Activated CD4-positive, alpha-beta T cell treated with anti-CD3 and anti-CD28 coated beads for 36 hours (primary cell): ENCODE measurements at places on chromosomes 6 and 20. TPM values are rescaled to one million over a fixed set of nuclear protein-coding genes. Genes with fewer than 3 reads are reported as not detected.
A peak's percentile ranks its signal among the peaks of the same experiment; 100 is the strongest.

- no peaks in the 10 kb centered on the region for H3K36me3 ChIP-seq
- peaks cover 2% of the 10 kb centered on the region for H3K27me3 ChIP-seq
- H3K27ac ChIP-seq, result no peak overlapping the region
These were observed 62.5 kb downstream of the CNKSR3 start for GRCh38 chr6:154447954-154448353.

GRCh38 chr6:71512256-71512655, 223.6 kb downstream of the OGFRL1 start:
- no peaks in the 10 kb centered on the region for H3K4me1 ChIP-seq
- H3K27ac ChIP-seq, result no peak overlapping the region
- no peaks in the 10 kb centered on the region for H3K27me3 ChIP-seq
- DNase-seq, result no peak
- no peak overlapping the region for H3K4me3 ChIP-seq

DNA sequence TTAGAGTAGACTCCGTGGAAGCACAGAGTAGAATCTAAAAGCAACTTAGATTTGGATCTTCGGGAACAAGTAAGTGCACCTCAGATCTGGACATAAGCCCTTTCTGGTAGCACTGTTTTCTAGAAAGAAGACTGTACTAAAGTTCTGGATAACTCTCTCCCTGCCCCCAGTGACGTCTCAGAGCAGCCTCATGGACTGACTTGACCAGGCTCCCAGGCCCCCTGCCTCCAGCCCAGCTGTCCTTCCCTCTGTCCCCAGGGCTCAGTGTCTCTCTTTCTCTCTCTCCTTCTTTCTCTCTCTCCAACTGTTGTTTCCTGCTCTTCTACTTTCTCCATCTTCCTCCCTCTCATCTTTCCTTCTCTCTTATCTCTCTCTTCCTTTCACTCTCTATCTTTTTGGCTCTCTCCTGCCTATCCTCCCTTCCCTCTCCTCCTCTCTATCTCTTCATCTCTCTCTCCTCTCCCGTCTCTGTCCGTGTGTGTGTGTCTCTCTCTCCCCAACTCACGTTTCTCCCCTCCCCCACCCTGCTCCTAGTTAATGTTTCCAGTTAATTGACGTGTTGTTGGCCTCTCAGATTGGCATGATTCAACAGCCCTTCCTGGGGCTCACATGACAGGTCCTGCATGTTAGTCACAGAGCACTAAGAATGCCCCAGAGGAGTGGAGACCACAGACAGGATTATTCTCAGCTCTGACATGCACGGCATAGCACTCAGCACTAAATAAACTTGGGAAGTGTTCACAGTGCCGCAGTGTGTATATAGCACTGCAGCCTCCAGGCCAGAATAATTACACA, 180.4 kb upstream of the FOXQ1 start:
- no peak overlapping the region for H3K27ac ChIP-seq
- no peak overlapping the region for H3K4me3 ChIP-seq
- no peaks in the 10 kb centered on the region for H3K36me3 ChIP-seq

DNA sequence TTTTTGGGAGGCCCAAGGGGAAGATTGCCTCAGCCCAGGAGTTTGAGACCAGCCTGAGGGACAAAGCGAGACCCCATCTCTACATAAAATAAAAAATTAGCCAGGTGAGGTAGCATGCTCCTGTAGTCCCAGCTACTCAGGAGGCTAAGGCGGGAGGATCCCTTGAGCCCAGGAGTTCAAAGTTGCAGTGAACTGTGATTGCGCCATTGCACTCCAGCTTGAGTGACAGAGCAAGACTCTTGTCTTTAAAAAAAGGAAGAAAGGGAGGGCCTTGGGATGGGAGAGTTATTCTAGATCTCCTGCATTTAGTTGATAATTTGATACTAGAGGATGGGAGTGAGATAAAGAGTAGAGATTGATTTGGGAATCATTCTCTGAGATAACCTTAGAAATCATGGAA, 68.1 kb downstream of the ITCH start:
- H3K27ac ChIP-seq, result peak overlapping the region; percentile 27
- DNase-seq, result no peak
- H3K27me3 ChIP-seq, result no peaks in the 10 kb centered on the region
- peaks cover 7% of the 10 kb centered on the region for H3K36me3 ChIP-seq

OXT gene
- not detected for total RNA-seq

DNA sequence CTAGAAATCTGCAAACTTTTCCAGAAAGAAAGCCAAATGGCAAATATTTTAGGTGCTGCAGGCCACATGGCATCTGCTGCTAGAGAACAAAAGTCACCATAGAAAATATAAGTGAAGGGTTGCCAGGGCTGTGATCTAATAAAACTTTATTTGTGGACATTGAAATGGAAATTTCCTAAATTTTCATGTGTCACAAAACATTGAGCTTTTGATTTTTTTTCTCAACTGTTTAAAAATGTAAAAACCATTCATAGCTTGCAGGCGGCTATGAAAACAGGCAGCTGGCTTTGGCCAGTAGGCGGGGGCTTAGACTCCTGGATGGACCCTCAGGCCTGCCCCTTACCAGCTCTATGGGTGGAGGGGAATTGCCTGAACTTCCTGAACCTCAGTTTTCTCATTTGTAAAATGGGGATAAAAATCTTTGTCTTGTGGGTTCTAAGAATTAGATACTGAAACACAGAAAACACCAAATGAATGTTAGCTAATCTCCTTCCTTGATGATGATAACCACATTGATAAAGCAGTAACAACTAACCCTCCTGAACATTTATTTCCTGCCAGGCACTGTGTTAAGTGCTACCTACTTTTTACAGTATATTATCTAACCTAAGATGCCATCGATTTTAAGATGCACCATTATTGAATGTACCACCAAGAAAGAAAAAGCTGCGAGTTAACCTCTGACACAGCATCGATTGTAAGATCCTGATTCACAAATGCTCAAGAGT, 85.5 kb downstream of the SLC22A23 start:
- no peak for DNase-seq
- peaks cover 20% of the 10 kb centered on the region for H3K4me1 ChIP-seq
- H3K27ac ChIP-seq, result no peak overlapping the region
- no peak overlapping the region for H3K4me3 ChIP-seq
- no peaks in the 10 kb centered on the region for H3K36me3 ChIP-seq

DNA sequence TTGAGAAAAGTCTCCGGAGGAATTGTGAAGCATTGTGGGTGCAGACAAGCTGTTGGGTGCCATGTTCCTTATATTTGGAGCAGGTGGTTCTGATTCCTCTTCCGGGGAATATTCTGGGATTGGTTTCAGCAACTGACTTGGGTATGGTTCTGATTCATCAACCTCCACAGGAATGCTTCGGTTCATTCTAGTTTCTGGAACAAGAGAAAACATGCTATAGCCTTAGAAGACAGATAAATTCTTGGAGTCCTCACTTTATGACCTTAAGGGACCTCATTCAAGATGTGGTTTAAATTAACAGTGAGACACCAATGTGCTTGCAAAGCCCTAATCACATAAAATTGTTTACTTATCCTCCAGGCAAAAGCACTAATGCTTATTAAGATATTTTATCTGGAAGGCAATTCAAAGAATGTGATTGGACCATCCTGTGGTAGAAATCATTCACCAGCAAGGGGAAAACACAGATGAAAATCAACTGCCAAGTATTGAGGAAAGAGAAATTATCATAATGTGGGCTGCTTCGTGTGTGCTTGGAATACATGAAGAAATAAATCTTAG, 13.7 kb downstream of the TRAF3IP2 start:
- no peaks in the 10 kb centered on the region for H3K27me3 ChIP-seq
- H3K4me1 ChIP-seq, result peaks cover 31% of the 10 kb centered on the region
- H3K36me3 ChIP-seq, result peaks cover 29% of the 10 kb centered on the region
- DNase-seq, result no peak

HUS1B gene
- total RNA-seq, result 0.87 TPM

DNA sequence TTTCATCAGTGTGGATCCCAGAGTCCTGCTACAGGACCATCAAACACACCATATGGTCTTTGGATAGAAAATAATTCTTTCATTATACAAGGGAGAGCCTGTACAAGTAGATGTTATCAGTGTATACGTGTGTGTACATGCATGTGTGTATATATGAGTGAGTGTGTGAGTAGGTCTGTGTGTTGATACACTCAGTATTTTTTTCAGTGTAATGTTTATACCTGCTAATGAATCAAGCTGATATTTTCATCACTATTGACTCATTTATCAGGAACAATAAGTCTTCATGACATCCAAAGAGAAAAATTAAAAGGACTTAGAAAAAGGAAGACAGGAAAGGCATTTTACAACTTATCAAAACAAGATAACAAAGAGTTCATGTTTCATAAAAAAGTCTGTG, 66.5 kb downstream of the EPM2A start:
- H3K4me1 ChIP-seq, result no peaks in the 10 kb centered on the region
- no peak overlapping the region for H3K27ac ChIP-seq
- no peaks in the 10 kb centered on the region for H3K27me3 ChIP-seq
- H3K4me3 ChIP-seq, result no peak overlapping the region

DNA sequence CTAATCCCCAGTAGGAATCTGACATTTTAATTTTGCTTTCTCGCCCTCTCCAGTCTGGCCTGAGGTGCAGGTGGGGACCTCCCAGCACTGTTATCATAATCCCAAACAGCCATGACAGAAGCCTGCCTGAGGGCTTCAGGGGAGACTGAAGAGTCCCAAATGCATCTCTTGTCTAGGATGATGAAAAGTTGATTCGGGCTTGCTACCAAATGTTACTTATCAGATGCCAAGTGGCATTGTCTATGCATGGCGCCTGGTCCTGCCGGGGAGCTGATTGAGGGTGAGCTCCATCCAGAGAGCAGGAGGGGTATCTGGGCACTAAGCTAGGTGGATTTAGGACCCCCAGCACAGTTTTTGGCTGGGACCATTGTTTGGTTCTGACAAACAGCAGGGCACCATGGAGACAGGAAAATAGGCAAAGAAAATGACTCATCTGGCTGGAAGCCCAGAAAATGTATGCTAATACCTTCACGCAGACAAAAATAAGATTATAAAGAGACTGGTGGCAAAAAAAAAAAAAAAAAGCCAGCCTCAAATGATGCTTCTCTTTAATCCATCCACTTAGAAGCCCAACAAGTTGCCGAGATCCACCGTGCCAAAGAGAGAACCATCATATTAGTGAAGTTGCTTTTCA, 513.7 kb upstream of the SULF2 start:
- H3K4me3 ChIP-seq, result no peak overlapping the region
- no peaks in the 10 kb centered on the region for H3K36me3 ChIP-seq
- no peak overlapping the region for H3K27ac ChIP-seq
- peaks cover 5% of the 10 kb centered on the region for H3K27me3 ChIP-seq
- DNase-seq, result no peak

GRCh38 chr6:148836751-148837150, 89.9 kb downstream of the UST start:
- no peaks in the 10 kb centered on the region for H3K36me3 ChIP-seq
- no peak for DNase-seq
- H3K4me3 ChIP-seq, result no peak overlapping the region

EMILIN3 gene
- 0.05 TPM for total RNA-seq

GRCh38 chr6:147173140-147173539, 31.1 kb upstream of the STXBP5 start:
- H3K27ac ChIP-seq, result no peak overlapping the region
- H3K36me3 ChIP-seq, result no peaks in the 10 kb centered on the region
- H3K4me1 ChIP-seq, result peaks cover 2% of the 10 kb centered on the region
- H3K4me3 ChIP-seq, result no peak overlapping the region
- no peak for DNase-seq

DNA sequence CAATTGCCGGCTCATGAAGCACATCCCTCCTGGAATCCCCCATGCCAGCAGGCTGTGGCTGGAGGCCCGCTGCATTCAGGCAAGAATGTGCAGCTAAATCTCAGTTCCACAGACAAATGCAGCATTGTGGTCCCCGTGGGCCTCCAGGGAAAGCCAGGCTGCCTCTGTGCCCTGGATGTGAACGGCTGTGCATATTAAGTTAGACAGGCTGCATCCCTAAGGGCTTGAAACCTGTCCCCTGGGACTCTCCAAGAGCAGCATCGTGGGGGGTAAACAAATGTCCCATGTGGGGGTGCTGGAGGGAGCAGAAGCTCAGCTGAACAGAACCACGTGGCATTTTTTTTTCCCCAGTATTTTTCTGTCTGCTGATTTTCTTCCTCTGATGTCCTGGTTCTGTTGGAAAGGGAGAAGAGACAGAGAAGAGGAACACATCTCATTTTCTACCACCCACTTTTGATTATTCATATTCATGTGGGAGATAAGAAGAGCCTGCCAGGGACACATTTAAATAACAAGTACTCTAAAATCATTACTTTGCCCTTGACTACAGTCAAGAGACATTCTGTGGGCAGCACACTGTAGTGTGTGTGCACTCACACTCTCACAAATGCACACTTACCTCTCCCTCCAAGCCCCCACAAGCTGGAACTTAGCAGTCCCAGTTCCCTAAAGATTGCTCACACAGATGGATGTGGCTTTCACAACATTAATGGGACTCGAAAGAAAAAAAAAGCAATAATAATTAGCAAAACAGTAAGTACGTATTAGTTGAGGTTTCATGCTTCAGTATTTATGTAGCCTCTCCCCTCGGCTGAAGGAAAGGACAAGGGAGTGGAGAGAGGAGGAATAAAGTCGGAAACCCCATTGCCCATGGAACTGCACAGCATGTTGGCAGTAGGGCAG, 16.9 kb downstream of the GFOD1 start:
- H3K4me3 ChIP-seq, result no peak overlapping the region
- H3K27me3 ChIP-seq, result no peaks in the 10 kb centered on the region
- no peak for DNase-seq
- H3K27ac ChIP-seq, result no peak overlapping the region

PPDPF gene
- total RNA-seq, result 133 TPM

HRH3 gene
- not detected for total RNA-seq

DNA sequence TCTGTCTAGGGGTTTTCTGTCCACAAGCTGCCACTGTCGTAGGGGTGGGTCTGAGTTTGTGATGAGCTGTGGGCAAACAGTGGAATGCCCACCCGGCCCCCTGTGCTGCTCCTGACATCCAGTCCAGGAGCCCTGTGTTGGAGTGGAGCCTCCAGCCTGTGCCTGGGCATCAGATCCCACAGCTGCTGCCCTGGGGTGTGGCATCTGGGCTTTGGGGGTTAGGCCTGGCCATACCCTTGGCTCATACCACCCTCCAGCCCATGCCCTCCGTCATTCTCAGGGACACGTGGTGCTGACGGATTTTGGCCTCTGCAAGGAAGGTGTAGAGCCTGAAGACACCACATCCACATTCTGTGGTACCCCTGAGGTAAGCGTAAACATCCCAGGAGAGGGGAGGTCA, 12.9 kb downstream of the SGK2 start:
- no peak overlapping the region for H3K4me3 ChIP-seq
- no peak for DNase-seq
- no peaks in the 10 kb centered on the region for H3K4me1 ChIP-seq
- no peaks in the 10 kb centered on the region for H3K27me3 ChIP-seq
- no peaks in the 10 kb centered on the region for H3K36me3 ChIP-seq

GRCh38 chr6:116278854-116279231, 887 bp downstream of the TSPYL1 start:
- peaks cover 41% of the 10 kb centered on the region for H3K36me3 ChIP-seq
- H3K27me3 ChIP-seq, result no peaks in the 10 kb centered on the region
- peak overlapping the region; percentile 93 for H3K4me3 ChIP-seq

- H3K27ac ChIP-seq, result no peak overlapping the region
- DNase-seq, result no peak
- H3K4me3 ChIP-seq, result no peak overlapping the region
- H3K4me1 ChIP-seq, result no peaks in the 10 kb centered on the region
- no peaks in the 10 kb centered on the region for H3K36me3 ChIP-seq
These were observed 34.4 kb downstream of the FRMD1 start for GRCh38 chr6:168044521-168045130.

TRERF1 gene
- 14.5 TPM for total RNA-seq

GRCh38 chr6:111154981-111155380, 67.7 kb downstream of the SLC16A10 start:
- peaks cover 43% of the 10 kb centered on the region for H3K4me1 ChIP-seq
- no peaks in the 10 kb centered on the region for H3K27me3 ChIP-seq
- peak; percentile 56 for DNase-seq
- H3K36me3 ChIP-seq, result peaks cover 10% of the 10 kb centered on the region

GRCh38 chr6:81818901-81819361, 66.5 kb upstream of the TENT5A start:
- no peaks in the 10 kb centered on the region for H3K4me1 ChIP-seq
- DNase-seq, result no peak
- H3K27ac ChIP-seq, result no peak overlapping the region
- H3K36me3 ChIP-seq, result no peaks in the 10 kb centered on the region
